ENCODE measurements at places on chromosomes 3 and 15.

DNA sequence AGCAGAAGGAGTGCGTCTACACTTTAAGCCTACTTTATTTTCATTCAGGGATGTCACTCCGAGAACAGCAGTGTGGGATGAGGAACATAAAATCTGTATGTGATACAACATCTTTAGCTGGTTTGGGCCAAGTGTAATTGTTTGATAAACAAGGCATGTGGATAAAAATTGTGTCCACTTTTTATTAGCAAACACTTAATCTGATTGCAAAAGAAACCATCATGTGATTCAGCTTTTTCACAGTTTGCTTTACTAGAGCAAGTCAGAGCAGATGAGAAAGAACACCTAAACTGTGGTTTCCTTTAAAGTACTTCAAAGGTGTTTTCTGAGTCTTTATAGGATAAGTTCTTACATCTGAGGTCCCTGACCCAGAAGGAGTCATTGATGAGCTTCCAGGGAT, 237.9 kb downstream of the THSD4 start:
- H3K36me3 ChIP-seq: no peaks in the 10 kb centered on the region
- H3K4me1 ChIP-seq: no peaks in the 10 kb centered on the region
- H3K27me3 ChIP-seq: peaks cover 60% of the 10 kb centered on the region
- DNase-seq: no peak
- no peak overlapping the region for H3K27ac ChIP-seq

DNA sequence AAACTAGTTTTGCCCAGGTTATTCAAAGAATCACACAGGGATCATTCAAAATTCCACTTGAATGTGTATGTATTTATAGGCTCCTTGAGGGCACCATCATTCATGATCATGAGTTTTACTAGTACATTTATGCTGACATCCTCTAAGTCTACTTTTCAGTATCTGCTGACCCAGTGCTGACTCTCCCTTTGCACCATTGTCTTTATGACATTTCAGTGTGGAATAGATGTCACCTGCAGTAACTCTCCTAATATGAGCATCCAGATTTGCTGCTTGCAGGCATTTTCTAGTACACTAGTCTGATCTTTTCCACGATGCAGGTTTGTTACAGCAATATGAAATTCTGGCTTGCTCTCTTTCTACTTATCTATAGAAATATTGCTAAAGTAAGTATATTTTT, 1603.5 kb downstream of the SI start:
- no peak for DNase-seq
- H3K4me3 ChIP-seq: no peak overlapping the region
- no peaks in the 10 kb centered on the region for H3K27me3 ChIP-seq

DNA sequence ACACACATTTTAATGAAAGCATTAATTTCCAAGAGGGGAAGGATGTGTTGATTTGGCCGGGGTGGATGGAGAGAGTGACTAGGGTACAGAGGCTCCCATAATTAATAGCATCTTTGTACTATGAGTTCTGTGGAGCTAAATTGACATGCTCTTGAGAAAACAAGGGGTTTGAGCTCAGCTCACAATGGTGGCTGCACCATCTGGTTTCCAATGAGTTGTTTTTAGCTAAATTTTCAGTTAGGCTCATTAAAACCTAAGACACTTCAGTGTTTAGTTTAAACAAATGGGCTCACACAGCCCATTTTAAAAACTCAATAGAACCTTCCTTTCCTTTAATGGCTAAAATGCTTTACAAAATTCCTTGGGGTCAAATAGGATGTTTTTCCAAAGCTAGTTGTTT, 199.7 kb downstream of the TNIK start:
- DNase-seq: no peak
- H3K36me3 ChIP-seq: no peaks in the 10 kb centered on the region
- peaks cover 62% of the 10 kb centered on the region for H3K4me1 ChIP-seq
- H3K4me3 ChIP-seq: no peak overlapping the region
- H3K27ac ChIP-seq: no peak overlapping the region
- H3K27me3 ChIP-seq: no peaks in the 10 kb centered on the region

DNA sequence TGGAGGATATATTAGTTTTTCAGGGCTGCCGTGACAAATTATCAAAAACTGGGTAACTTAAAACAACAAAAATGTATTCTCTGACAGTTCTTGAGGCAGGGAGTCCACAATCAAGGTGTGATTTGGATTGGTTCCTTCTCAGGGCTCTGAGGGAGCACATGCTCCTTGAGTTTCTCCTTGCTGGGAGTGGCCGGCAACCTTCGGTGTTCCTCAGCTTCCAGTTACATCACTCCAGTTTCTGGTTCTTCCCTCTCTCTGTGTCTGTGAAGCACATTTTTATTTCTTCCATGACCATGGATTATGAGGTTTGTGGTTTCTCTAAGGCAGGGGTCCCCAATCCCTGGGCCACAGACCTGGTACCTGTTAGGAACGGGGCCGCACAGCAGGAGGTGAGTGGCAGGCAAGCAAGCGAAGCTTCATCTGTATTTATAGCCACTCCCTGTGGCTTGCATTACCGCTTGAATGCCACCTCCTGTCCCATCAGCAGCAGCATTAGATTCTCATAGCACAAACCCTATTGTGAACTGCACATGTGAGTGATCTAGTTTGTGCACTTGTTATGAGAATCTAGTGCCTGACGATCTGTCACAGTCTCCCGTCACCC, 24.3 kb downstream of the LRRC28 start:
- H3K36me3 ChIP-seq: no peaks in the 10 kb centered on the region
- H3K4me1 ChIP-seq: peaks cover 14% of the 10 kb centered on the region
- H3K4me3 ChIP-seq: no peak overlapping the region
- DNase-seq: no peak

DNA sequence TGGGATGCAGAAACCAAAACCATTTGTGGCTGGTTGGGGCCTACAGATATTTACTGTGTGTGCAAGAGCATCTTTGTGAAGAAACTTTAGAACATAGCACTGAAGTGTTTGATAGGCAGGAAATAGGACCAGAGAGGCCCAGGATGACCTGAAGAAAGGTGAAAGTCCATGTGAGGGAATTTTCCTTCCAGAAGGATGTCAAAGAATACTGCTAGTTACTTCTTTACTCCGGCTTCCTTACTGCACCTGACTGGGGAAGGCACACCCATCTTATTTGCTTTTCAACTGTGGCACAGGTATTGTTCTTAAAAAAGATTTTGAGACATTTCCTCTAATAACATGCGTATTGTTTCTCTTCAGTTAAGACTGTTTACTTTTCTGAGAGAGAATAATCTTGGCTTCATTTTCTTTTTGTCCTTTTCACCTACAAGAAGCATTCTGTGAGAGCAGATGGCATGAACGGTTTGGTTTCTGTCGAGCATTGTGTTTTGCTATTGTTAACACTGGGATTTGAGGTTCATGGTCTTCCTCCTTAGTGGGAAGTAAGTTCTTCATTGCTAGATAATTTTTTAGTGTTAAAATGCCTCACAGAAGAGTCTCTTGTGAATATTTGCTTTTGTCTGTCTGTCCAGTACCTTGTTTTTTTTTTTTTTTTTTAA, 71.5 kb downstream of the SLCO3A1 start:
- no peak for DNase-seq
- H3K27ac ChIP-seq: peak overlapping the region; percentile 26
- peaks cover 47% of the 10 kb centered on the region for H3K4me1 ChIP-seq
- peaks cover 5% of the 10 kb centered on the region for H3K36me3 ChIP-seq
- no peak overlapping the region for H3K4me3 ChIP-seq

GRCh38 chr3:145936971-145937370, 224.0 kb downstream of the PLOD2 start:
- H3K4me3 ChIP-seq: no peak overlapping the region
- no peak for DNase-seq
- H3K36me3 ChIP-seq: no peaks in the 10 kb centered on the region
- no peaks in the 10 kb centered on the region for H3K27me3 ChIP-seq
- no peaks in the 10 kb centered on the region for H3K4me1 ChIP-seq

DNA sequence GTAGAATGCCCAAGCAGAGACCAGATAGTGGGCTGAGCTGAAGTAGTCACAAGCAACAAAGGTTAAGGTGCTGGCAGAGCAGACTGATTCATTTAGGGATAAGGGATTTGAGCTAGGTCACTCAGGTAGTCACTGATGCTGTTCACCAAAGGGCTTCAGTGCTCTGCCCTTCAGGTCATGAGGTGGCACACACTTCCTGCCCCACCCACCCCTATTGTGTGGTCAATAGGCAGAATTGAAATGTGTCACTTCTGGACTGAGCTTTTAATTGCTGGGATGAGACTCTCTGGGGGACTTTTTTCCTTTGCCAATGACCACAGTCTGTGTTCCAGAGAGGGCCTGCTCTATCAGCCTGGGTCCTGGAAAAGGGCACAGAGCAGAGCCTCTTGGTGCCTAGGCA, 2.9 kb upstream of the DIS3L start:
- peaks cover 8% of the 10 kb centered on the region for H3K36me3 ChIP-seq
- no peaks in the 10 kb centered on the region for H3K27me3 ChIP-seq
- H3K4me3 ChIP-seq: no peak overlapping the region

DNA sequence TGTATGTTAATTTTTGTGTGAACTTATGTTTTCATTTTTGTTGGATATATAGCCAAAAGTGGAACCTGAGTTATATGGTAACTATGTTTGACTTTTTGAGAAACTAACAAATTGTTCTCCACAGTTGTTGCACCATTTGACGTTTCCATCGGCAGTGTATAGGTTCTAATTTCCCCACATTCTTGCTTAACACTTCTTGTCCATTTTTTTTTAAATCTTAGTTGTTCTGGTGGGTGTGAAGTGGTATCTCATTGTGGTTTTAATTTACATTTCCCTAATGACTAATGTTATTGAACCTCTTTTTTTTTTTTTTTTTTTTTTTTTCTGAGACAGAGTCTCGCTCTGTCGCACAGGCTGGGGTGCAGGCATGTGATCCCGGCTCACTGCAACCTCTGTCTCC, 8.0 kb downstream of the NISCH start:
- DNase-seq: no peak
- H3K27me3 ChIP-seq: no peaks in the 10 kb centered on the region
- peaks cover 62% of the 10 kb centered on the region for H3K36me3 ChIP-seq
- peaks cover 30% of the 10 kb centered on the region for H3K4me1 ChIP-seq
- H3K27ac ChIP-seq: no peak overlapping the region

- DNase-seq: no peak
- no peak overlapping the region for H3K4me3 ChIP-seq
- no peaks in the 10 kb centered on the region for H3K27me3 ChIP-seq
- H3K36me3 ChIP-seq: no peaks in the 10 kb centered on the region
- H3K4me1 ChIP-seq: no peaks in the 10 kb centered on the region
Observed at GRCh38 chr3:34947834-34948233, 691.5 kb upstream of the ARPP21 start.

GRCh38 chr3:99903869-99904268, 86.2 kb downstream of the CMSS1 start:
- H3K36me3 ChIP-seq: no peaks in the 10 kb centered on the region
- H3K27me3 ChIP-seq: no peaks in the 10 kb centered on the region
- peaks cover 1% of the 10 kb centered on the region for H3K4me1 ChIP-seq
- no peak for DNase-seq

DNA sequence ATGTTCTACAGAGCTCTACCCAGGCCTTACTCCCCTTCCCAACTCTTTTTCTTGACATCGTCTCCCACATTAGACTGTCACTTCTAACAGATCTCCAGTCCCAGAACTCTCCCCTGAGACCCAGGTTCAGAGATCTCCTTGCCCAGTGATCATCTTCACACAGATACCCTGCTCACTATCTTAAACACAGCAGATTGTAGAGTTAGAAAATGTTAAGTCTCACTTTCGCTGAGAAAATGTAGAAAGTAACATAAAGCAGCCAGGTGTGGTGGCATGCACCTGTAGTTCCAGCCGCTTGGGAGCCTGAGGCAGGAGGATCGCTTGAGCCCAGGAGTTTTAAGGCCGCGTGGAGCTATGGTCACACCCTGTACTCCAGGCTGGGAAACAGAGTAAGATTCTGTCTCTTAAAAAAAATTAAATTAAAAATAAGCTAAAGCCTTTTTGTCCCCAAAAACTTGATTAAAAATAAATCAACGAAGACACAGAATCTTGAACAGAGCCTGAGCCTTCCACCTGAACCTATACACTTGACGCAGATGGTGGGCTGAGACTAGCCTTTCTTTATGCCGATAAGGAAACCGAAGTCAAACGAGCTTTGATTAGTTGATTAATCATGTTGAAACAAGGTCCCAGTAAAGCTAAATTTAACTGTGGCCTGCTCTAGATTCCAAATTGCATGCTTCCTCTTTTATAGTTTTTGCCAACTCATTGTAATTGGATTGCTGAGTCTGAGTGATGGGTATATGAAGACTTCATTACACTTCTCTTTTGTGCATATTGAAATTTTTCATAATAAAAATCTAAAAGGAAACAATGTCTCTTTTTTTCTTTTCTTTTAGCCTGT, 31.3 kb upstream of the BLM start:
- H3K27ac ChIP-seq: peak overlapping the region; percentile 12
- no peak for DNase-seq
- H3K4me3 ChIP-seq: no peak overlapping the region
- peaks cover 11% of the 10 kb centered on the region for H3K27me3 ChIP-seq

GRCh38 chr15:64011736-64012135, 34.5 kb downstream of the DAPK2 start:
- peaks cover 22% of the 10 kb centered on the region for H3K36me3 ChIP-seq
- H3K27me3 ChIP-seq: no peaks in the 10 kb centered on the region
- H3K4me3 ChIP-seq: peak overlapping the region; percentile 43

DNA sequence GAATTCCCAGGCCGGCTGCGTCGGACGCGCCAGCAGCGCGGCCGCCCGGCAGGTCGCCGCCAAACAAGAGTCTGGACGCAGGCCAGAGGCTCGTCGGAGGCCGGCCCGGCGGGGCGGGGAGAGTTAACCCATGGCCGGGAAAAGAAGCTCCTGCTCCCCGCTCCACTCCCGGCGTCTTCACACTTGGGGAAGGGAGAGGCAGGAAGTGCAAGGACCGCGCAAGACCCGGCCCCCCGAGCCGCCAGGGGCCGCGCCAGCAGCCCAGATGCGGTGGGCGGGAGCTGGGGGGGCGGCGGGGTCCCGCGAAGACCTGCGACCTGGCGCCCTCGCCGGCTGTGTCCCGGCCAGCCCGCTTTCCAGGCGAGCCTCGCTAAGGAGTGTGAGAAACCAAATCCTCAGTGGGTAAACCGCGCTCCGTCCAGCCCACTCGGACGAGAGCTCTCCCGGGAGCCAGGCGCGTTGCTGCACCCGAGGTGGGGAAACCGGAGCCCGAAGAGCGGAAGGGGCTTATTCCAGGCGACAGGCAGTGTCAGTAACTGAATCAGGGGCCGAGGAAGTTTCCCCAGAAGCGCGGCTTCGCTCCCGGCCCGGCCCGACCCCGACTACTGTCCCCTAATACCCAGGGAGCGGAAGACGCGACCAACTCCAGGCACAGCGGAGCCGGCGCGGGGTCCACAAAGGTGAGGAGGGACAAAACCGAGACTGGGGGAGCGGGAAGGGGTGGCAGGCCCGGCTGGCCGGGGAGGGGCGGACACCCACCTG, 721 bp downstream of the ADAMTS7 start:
- no peak for DNase-seq
- H3K27me3 ChIP-seq: peaks cover 62% of the 10 kb centered on the region
- no peak overlapping the region for H3K27ac ChIP-seq
- peak overlapping the region; percentile 79 for H3K4me3 ChIP-seq
